ENCODE measurements at places on chromosomes 4 and X.

DNA sequence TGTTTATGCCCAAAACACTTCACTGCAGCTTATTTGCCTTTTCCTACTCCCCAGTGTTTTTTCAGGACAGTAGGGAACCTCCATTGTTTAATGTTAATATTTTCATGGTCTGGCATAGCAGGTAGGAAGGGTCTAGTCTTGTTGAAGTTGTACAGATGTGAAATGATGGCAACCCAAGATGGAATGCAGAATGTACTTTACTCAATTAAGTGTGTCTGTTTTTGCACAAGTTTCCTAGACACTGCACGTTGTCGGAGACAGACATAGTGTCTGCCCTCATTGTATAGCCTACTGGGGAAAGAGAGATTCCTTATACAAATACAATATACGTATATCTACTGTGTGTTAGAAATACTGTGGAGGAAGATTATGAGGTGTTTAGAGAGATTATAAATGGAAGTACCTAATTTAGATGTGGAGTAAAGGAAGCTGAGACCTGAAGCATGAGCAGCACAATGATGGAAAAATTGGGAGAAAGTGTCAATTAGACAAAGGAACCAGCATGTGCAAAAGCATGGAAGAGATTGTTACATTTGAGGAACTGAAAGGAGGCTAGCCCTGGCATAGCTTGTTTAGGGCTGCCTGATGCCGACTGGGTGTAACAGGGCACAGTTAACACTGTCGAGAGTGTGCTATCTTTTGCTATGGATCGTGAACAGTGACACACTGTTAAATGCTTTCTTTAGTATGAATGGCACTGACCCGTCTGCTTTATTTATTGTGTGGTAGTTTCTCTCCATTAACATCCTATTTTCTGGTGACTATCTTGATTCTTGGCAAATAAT is 18.4 kb downstream of the CPEB2 start:
- DNase-seq = no peak

GRCh38 chr4:129839687-129840086 is 743.7 kb downstream of the C4orf33 start:
- peak; percentile 10 for DNase-seq

- peak; percentile 22 for DNase-seq
Measured at GRCh38 chr4:158778712-158779111, 9.9 kb downstream of the FNIP2 start.

- DNase-seq = no peak
Measured at GRCh38 chr4:42560467-42560861, 96.4 kb downstream of the ATP8A1 start.

- no peak for DNase-seq
Measured at GRCh38 chr4:41751449-41752061, 3.0 kb upstream of the PHOX2B start.

GRCh38 chrX:50448565-50448964 is 22.1 kb downstream of the DGKK start:
- DNase-seq = no peak

DNA sequence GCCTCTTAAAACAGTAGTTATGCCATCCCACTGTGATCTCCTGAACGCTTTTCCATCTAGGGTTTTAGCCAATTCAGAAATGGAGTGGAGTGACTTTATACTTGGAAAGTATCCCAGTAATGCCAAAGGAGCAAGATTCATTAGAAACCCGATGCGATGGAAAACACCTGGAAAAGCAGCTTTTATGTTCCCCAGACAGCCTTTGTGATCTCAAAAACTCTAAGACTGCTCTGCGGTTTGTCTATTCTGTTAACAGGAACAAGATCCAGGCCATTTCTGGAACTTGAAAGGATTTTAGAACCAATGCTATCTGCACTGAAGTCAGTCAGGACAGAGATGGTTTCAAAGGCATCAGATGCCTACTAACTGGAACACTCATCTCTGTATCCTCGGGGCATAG is 145.1 kb downstream of the APBB2 start:
- DNase-seq = no peak

- DNase-seq = no peak
Measured at GRCh38 chrX:74922922-74923543, 2.2 kb downstream of the NEXMIF start.

- DNase-seq = no peak
Measured at GRCh38 chr4:79626611-79627010, 218.6 kb upstream of the GK2 start.
